ENCODE measurements at places on chromosomes 2 and 18.

DNA sequence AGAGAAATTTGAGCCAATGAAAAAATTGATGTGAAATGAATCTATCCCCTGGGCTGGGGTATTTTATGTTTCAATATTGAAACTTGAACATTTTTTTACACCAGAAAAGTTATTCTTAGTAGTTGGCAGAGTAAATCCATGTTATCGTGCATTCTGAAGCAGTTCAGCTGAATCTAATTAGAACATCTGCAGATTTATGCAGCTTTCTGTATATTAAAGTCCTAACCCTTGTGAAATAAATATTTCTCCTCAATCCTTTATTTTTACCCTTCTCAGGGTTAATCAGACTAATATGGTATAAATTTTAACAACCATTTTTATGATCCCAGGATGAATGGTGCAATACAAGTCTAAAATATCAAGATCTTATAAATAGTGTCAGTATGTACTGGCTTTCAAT lies 69.5 kb downstream of the CDH20 start:
- no peak for DNase-seq

DNA sequence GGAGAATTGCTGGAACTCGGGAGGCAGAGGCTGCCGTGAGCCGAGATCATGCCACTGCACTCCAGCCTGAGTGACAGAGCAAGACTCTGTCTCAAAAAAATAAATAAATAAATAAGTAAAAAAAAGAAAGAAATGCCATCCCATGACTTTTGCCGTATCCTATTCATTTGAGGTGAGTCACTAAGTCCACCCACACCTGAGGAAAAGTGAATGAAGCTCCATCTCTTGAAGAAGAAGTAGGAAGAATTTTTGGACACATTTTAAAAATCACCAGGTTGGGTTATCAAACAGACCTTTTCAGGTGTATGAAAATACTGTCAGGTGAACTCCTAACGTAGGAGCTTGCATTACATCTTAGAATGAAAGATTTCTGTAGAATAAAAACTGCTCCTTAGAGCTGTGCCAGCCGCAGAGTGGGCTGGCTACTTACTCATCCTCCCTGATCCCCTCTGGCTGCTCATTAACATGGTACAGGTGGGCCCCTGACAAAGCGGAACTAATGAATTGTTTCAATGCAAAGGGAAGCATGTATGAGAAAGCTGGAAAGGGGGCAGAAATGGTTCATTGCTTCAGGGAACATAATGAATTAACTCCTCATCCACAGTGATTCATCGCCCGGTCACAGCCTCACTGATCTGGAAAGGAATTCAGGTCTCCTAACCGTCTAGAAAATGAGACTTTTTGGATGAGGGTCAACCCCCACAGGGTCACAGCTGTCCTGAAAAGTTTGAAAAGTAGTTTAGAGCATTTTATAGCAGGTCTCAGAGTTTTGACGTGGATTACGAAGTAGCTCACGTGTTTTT lies 191.4 kb downstream of the SPP2 start:
- no peak for DNase-seq

GRCh38 chr2:230942920-230943896 lies 18.2 kb upstream of the GPR55 start:
- no peak for DNase-seq

DNA sequence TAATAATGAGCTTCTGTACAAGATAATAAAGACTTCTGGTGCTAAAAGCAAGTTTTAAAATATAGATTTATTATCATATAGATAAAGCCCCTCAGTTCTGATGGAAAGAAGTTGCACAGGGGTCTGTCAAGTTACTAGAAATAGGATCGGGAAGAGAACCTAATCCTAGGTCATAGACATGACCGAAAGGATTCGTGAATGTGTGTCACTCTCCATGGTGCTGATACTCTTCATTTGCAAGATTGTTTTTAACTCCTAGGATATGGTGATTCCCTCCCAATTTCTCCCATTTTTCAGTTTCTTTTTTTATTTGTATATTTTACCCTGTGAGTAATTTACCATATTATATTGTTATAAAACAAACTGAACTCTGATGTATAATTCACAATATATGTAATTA lies 58.9 kb upstream of the CTNNA2 start:
- DNase-seq = no peak

GRCh38 chr18:78487649-78488048 lies 492.0 kb upstream of the SALL3 start:
- no peak for DNase-seq

- DNase-seq = no peak
These were observed 303.9 kb upstream of the KCNJ3 start for GRCh38 chr2:154394600-154394999.

DNA sequence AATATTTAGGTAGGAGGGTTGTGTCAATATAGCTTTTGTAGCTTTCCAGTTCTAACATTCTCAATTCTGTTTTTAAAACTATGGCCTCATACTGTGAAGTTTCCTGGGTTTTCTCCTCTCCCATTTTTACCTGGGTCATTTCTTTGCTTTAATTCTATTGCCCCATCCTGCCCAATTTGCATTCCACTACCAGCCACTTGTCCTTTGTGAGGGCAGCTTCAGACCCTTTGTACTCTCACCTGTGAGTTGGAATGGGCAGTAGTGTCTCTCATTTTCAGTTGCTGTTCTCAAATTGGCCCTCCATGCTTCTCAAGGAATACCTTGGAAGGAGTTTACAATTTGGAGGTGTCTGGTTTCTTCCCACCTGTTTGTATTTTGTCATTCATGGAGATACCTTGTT lies 108.4 kb downstream of the CAMKMT start:
- DNase-seq = no peak

DNA sequence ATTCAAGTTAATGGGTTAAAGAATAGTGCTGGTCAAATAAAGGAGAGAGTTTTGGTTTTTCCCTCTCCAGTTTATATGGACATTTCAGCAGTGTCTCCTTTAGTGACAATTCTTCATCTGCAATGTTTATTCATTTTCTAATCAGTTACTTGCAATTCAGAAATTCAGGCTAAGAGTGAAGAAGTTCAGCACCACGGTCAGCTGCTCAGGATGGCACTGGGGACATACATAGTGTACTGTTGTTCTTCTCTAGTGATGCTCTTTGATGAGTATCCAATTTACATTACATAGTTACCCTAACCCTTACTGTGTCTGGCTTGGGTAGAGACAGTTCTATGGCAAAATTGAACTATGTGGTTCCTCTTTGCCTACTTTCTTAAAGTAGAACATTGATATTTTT lies 412.7 kb downstream of the CNTNAP5 start:
- DNase-seq = no peak

- no peak for DNase-seq
These were observed 5.1 kb downstream of the SCG2 start for GRCh38 chr2:223597076-223597475.

DNA sequence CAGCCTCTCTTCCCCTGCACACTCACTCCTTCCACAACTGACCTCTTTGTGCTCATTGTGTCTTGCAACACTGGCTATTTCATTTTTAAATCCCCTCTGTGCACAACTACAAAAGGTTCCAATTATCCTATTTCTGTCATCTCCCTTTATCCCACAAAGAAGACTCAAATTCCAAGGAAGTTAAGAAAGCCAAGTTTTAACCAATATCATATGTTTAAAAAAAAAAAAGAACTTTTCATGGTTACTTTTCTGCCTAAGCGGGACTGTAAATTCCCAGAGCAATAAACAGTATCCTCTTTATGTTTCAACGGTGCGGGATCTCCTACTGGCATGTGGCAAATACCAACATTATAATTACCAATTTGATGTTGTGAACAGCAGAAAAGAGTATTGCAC lies 83.8 kb downstream of the DOCK10 start:
- no peak for DNase-seq

- DNase-seq = no peak
These were observed 239.8 kb downstream of the SEPTIN10 start for GRCh38 chr2:109373791-109374547.

DNA sequence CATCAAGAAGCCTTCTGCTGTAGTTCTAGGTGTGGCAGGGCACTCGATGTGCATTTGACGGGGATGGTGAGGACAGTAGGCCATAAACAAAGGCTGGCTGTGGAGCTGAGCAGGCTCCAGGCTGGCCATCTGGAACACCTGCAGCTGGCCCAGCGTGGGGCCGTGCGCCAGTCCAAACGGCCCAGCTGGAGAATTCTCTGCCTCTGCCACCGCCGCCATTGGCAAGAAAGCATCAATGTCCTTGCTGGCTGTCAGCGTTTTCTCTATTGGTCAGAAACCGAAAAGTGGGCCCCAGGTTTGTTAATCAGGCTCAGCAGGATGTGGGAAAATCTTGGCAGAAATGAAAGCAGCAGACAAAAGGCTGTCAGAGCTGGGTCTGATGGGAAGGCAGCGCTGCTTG lies 24.0 kb upstream of the CTIF start:
- DNase-seq = no peak

DNA sequence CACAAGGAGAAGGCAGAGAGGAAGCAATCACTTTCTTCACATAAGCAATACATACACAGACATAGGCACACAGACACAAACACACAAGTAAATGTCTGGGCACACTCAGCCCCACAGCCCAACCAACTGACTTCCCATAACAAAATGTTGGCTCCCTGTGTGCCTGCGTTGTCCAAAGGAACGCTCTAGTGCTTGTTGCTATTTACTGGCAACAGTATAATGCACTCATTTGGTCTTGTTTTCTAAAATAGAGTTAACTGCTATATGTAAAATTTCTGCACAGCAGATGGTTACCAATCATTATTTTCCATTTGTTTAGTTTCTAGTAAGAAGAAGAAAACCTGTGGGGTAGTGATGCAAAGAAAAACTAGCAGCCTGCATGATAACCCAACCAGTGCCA lies 16.5 kb downstream of the FIGN start:
- DNase-seq = no peak

GRCh38 chr2:28356095-28356911 lies 36.4 kb upstream of the FOSL2 start:
- DNase-seq = peak; percentile 17

DNA sequence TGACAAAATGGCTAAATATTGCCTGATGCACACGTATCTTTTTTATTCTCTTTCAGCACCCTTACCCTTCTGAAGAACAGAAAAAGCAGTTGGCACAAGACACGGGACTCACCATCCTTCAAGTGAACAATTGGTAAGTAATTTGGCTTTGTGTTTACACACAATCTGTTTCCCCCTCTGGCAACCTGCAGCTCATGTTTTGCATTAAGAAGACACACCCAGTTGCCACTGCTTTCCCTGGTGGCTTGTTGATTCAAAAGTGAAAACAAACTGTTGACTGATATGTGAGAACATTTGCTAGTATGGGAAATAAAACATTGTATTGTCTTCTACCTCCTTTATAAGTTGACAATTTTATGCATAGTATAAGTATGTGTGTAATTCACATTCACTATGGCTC lies 113.0 kb downstream of the MEIS1 start:
- DNase-seq = no peak

GRCh38 chr2:119531292-119531691 lies 7.0 kb upstream of the SCTR start:
- DNase-seq = no peak

- DNase-seq = no peak
These were observed 147.6 kb downstream of the CDC42EP3 start for GRCh38 chr2:37523814-37524362.

DNA sequence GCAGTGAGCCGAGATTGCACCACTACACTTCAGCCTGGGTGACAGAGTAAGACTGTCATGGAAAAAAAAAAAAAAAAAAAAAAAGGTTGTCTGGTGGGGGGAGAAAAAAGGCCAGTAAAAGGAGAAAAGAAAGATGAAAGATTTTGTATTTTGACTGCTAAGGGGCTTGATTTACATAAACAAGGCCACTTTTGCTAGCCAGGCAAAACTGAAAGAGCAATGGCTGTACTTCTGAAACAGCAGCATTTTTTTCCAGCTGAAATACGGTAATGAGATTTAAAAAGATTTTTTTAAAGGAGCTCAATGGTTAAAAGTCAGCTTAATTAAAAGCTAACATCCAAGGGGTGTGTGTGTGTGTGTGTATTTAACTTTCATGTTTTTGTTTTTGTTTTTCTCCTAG lies 11.3 kb upstream of the OXER1 start:
- DNase-seq = no peak

DNA sequence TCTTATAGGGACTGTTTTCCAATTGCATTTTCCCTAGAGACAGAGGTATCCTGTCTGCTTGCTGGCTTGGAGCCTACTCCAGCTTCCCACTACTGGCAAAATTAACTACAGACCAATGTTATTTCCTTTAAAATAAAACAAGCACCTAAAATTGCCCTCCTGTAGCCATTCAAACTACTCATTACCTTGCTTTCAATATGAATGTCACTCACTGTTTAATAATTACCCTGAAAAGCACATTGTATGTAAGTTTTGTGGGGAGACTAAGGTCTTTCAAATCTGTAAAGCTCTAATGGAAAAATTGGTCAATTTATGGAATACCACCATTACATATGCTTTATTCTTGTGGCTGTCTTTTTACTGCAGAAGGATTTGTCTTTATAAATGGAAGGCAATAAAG lies 87.3 kb downstream of the DOCK10 start:
- DNase-seq = no peak

- DNase-seq = no peak
These were observed 14.4 kb upstream of the EGR4 start for GRCh38 chr2:73307720-73308119.

GRCh38 chr2:234020332-234020731 lies 30.2 kb upstream of the SPP2 start:
- no peak for DNase-seq

DNA sequence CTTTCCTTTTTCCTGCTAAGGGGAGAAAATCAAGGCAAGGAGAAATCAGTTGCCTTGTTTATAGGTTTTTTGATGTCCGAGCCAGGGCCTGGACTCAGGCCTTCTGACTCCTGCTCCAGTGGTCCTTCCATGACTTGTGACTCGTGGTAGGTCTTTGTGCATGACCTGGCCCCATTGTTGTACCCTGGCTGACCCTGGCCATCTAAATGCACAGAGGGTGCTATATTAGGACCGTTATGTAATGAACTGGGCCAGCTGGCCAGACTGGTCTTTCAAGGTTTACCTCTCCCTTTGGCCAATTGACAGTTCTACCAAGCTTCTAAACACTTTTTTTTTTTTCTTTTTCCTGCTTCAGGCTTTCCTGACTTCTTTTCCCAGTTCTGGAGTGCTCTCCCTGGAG lies 81.1 kb downstream of the SETBP1 start:
- no peak for DNase-seq

DNA sequence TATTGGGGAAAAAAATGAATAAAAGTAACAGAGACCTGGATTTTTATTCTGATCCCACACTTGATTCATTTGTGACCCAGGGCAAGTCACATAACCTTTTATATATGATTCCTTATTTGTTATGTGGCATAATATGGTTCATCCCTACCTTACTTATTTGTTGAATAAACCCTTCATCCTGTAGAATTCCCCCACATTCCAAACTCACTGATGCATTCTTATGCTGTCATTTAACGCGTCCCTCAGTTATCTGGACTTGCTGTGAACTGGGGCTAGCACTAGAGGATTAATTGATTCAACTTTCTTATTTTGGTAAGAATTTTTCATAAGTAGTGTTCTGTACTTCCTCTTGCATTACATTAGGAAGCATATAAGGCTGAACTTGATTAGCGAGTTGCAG lies 384.7 kb upstream of the RAB12 start:
- no peak for DNase-seq

Data from cerebellar nuclear complex (tissue), 1 donor.